CD4-positive, alpha-beta T cell treated with Interleukin-17A for 4 hours (primary cell): ENCODE measurements at places on chromosomes 11 and 22.
A peak's percentile ranks its signal among the peaks of the same experiment; 100 is the strongest.

DNA sequence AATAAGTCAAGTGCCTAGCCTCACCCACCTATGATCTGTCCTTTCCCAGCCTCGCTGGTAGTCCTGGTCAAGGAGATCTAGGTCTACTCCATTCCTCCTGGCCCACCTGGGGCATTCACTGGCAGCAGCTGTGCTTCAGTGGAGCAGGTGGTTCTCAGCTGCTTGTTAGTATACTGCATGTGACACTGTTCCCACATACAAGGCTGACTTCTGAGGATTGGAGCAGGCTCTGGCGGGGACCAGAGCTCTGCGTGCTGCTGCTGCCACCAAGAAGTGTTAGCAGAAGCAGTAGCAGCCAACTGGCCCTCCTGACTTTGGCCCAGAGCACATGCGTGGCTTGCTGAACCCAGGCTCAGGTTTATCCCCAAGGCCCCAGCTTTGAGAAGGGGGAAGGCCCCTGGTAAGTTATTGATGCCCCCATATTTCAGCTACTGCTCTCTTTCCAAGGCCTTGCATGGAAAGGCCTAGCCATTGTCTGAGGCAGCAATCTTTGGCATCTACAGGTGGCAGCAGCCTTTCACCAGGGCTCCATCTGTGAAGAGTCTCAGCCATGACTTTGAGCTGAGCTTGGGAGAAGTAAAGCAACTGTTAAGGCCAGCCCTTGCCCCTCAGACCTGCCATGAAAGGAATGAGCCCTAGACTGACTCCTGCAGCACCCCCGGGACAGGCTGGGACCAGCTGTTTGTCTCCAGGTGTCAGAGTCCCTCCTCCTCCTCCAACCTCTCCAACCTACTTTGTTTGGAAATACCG is 26.5 kb downstream of the ARHGAP1 start:
- DNase-seq, result no peak

DNA sequence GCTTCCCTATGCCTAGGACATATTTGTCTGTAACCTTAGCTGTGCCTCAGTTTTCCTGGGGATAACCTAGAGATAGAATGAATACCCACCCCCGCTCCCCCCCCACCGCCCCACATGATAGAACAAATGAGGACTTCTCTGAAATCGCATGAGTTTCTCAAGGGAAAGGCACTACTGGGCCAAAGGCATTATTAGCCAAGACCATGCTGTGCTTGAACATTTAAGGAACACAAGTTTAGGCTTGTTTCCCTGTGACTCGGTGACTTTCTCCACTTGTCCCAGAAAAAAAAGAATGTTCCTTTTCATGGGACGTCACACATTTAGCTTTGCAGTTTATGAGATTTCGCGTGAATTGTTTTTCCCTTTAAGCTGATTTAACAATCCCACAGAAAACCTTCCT is 51.4 kb upstream of the CRTAM start:
- no peak for DNase-seq

- peak; percentile 67 for DNase-seq
Measured at GRCh38 chr11:3860375-3860774, 4.9 kb downstream of the STIM1 start.

DNA sequence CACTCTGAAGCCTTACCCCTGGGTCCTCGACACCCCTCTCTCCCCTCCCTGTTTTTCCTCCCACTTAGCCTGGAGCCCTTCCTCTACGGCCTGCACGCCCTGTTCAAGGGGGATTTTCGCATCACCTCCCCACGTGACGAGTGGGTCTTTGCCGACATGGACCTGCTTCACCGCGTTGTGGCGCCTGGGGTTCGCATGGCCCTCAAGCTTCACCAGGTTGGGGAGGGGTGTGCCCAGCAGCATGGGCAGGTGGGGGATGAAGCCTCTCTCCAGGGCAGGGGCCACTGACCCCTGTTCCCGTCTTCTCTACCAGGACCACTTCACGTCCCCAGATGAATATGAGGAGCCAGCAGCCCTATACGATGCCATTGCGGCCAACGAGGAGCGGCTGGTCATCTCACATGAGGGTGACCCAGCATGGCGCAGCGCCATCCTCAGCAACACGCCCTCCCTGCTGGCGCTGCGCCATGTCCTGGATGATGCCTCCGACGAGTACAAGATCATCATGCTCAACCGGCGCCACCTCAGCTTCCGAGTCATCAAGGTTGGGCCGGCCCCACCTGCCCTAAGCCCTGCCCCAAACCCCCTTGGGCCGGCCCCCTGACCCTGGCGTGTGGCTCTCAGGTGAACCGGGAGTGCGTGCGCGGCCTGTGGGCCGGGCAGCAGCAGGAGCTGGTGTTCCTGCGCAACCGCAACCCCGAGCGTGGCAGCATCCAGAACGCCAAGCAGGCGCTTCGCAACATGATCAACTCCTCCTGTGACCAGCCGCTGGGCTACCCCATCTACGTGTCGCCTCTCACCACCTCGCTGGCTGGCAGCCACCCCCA is 2.8 kb upstream of the SIPA1 start:
- DNase-seq, result no peak
